ENCODE measurements at places on chromosomes 7 and 10.

DNA sequence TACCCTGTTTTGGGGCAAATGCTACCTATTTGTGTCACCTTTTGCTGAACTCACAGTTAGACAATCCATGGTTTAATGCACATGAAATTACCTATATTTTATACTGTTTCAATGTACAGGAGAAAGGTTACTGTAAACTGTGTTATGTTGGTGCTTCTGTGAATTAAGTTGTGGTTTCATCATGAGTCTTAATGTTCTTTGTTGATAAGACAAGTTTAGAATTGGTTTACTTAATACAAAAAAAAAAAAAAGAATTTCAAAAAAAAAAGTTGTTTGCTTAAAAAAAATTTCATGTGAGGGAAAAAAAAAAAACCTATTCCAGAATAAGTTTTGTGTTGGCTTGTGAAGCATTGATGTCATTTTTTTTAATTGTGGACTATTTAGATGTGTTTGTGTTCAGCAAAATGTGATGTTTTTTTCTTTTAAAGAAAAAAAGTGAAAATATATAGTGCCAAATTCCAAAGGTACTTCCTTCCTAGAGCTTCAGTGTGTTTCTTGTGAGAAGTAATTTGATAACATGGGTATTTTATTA is 280.3 kb downstream of the USP6NL start:
- no peak for DNase-seq

DNA sequence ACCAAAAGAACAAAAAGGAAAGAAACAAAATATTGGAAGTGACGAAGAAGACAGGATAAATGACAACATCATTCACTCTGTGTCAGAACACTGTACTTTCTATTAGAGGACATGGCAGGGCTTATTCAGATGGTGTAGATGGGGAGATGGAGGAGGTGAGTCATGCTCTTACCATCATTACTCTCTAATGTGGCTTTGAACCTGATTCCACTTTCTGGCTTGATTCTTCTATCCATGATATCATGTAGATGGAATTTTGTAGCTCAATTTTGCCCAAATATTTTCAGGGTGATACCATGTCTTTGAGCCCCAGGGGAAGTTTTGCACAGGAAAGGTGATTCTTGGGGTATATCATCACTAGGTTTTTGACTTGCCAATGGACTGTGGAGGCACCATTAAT is 91.7 kb downstream of the CFAP58 start:
- DNase-seq = no peak

GRCh38 chr10:63105225-63106110 is 27.7 kb upstream of the NRBF2 start:
- no peak for DNase-seq

DNA sequence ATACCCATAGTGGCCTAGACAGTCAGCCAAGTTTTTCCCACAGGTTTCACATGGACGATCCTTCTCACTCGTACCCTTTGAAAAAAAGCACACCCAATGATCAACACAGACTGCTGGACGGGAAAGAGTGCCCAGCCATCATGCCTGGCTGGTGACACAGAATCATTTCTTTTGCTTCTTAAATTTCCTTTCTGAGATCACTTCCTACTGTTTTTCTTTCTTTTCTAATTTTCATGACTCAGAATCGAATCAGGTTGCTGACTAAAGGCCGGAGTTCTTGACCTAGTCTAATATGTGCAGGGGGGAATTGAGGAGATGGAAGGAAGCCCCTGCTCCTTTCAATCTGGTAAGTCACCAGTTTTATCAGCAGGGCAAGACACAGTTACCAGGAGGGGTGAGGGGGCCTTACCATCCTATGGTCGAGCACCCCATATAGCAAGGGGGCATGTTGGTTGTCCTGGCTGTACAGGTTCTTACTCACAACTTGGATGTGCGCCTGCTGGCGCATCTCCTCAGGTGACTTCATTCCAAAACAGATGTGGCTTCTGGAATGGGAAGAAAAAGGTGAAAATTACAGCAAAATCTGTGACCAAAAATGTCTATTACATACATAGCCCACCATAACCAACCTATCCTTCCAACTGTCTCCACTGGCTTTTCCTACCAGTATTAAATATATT is 3.5 kb downstream of the POLR3A start:
- DNase-seq = no peak

DNA sequence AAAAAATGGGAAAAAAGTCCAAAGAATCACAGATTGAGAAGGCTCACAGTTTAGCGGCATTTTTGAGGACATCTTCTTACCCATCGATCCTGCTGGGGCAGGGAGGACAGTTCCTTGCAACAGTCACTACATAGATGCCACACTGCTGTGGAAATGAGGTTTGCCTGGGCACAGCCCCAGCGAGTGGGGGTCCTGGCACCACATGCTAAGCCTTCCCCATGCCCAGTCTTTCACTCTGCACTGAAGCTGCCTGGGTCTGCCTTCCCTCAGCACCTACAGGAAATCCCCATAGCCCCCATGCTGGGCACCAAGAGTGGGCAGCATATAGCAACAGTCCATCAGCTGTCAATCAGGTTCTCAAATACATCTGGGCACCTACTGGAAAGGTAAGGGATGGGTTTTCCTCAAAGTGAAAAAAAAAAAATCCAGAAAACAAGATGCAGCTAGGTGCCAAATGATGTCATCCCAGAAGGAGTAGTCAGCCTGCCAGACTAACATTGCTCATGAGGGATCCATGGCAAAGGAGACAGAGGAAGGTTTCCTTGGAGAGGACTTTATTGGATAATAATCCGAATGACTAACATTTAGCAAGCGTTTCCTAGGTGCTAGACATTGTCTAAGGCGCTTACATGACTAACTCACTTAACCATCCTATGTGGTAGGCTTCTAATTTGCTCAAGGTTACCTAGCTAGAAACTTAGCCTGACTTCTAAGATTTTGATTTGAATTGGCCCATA is 125.7 kb upstream of the CXCL12 start:
- no peak for DNase-seq

DNA sequence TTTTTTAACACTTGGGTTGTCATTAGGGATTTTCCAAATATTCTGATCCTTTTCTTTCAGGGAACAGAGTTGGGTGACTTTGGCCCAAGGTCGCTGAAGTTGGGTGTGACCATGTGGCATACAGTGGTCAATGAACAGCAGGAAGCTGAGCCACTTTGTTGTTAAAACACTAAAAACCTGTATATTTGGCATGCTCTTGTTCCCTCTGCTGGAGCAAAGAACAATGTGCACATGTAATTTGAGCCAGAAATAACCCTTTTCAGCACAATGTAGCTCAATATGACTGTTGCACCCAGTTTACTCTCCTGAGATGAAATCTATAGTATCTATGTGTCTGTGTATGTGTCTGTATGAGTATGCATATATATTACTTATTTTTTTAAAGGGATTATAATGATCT is 74.9 kb downstream of the ADCYAP1R1 start:
- no peak for DNase-seq

DNA sequence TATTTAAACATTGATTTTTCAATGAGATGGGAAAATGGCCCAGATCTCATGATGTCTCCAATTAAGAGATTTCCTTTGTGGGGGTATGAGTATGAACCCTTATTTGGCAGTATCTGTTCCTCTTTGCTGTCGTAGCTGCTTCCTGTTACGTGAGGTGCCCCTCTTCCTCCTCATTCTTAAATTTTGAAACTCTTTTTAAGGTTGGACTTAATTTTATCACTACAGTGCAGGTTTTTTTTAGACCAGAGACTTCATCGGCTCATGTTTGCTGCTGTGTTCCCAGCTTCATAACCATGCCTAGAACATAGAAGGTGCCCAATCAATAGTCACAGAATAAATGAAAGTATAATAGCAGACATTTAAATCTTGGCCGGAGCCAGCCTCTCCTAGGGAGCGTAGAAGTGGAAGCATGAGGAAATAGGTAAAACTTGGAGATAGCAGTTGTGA is 2.4 kb downstream of the MIOS start:
- no peak for DNase-seq

DNA sequence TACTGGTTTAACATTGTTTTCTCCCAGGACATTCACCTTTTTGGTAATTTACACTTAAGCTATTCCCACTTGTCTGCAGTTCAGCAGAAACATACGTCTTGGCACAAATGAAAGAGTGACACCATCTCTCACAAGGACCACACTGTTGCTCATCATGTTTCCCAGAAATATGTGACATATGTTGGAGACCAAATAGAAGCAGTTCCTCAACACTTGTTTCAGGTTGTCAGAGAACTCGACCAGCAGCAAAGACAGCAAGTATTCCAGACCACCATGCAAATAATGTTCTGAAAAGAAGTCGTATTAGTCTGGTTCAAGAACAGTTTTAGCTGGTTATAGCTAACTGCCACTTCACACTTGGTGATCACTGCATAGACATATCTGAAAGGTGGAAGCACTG is 81.3 kb upstream of the KLF6 start:
- no peak for DNase-seq

DNA sequence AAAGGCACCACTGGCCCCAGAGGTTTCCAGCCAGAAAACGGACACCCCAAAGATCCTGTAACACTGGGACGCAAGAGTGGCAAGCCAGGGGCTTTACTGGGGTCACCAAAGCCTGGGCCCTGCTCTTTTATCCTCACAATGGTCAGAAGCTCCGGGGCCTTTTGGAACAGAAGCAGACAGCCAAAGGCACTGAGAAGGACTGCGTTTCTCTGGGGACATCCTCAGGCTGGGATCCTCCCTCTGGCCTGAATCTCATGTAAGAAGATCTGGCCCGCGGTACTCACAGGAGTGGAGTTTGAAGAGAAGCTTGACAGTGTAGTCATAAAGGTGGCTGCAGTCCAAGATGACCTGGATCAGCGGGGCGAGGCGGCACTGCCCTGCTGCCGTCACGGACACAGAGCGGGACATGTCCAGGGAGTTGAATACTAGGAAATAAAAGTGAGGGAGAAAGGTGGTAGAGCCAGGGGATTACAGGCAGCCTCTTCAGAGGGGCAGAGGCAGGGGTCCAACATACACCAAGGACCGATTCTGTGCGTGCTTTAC is 81.4 kb downstream of the SPDYE5 start:
- no peak for DNase-seq

DNA sequence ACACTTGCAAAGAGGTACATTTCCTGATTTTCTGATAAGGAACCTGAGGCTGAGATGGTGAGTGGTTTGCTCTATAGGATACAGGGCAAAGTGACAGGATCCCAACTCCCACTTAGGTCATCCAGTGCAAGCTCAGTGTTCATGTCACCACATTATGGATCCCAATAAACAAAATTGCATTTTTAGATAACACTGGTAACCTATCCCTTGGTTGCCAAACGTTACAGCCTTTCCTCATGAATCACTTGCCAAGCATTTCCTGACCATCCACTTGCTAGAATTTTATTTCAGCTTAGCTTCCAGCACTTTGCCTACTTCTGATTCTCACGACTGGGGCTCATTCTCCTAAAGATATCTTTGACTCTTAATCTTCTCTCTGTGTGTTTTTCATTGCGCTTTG is 131.4 kb upstream of the ODAD2 start:
- DNase-seq = no peak

DNA sequence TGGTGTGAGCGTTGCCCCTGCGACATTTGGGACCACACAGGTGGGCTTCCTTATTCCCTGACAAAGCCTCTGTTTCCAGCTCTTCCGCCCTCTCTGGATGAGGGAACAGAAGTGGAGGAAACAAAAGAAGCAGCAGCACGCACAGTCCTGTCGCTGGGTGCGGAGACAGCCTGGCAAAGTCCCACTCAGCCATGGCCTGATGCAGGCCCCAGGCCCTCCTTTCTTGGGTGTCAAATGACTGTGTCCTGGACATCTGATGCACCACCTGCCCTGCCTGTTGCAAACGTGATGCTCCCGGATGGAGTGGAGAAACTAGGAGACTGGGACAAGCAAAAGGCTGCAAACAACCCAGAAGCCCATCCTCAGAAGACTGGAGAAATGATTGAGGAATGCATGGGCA is 20.7 kb downstream of the ZMIZ2 start:
- peak; percentile 30 for DNase-seq

Data from liver (tissue), 10 donors.